ENCODE measurements at places on chromosomes 13 and 19. TPM values are rescaled to one million over a fixed set of nuclear protein-coding genes. Genes with fewer than 3 reads are reported as not detected.

SLC10A2 gene
- total RNA-seq: 13.7 TPM

DNA sequence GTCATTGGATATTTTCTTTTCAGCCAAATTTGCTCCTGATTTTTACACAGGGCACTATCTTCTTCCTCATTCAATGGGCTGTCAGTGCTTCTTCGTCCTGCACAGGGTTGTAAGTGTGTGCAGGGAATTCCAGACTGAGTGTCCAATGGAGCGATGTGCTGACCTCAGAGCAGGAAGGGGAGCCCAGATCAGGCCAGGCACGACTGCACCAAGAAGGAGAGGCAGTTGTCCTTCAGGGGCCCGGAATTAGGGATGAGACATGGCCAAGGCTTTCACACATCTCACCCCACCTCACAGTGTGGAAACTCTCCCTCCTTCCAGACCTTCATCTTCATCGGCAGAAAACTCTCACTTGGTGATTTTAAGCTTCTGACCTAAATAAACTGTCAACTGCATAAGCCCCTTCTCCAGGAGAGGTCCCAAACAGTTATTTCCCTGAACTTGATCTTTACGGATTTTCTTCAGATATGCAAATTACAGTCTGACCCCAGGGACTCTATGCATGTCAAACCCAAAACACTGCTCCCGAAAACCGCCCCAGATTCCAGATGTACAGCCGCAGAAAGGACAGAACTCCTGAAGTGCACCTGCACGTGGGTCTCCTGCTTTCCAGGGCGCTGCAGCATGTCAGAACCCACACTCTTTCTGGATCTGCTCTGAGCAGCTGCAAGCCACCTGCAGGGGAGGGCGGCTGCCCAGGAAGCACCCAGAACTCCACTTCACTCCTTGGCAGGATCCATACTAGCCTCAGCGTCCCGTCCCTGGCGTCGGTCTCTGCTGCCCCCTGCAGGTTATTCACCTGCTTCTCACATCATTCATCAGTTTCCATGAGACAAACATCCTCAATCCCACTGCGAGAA is 625 bp upstream of the ZNF20 start:
- peak overlapping the region; percentile 76 for H3K27ac ChIP-seq
- peaks cover 12% of the 10 kb centered on the region for H3K36me3 ChIP-seq
- H3K27me3 ChIP-seq: no peaks in the 10 kb centered on the region
- DNase-seq: peak; percentile 89
- H3K4me3 ChIP-seq: peak overlapping the region; percentile 5

PLPPR3 gene
- total RNA-seq: 8.1 TPM

ZNF723 gene
- total RNA-seq: not detected

NAPSA gene
- total RNA-seq: 1,838 TPM

PRR12 gene
- total RNA-seq: 18.0 TPM

KLK2 gene
- not detected for total RNA-seq

EDDM13 gene
- not detected for total RNA-seq

GRCh38 chr19:39818626-39819097 is 15.3 kb downstream of the DYRK1B start:
- H3K27ac ChIP-seq: no peak overlapping the region
- H3K4me1 ChIP-seq: peaks cover 4% of the 10 kb centered on the region
- no peaks in the 10 kb centered on the region for H3K36me3 ChIP-seq
- no peak for DNase-seq
- no peak overlapping the region for H3K4me3 ChIP-seq
